ENCODE measurements at places on chromosomes 7 and 10.

- DNase-seq: no peak
These were observed 382.6 kb upstream of the SHH start for GRCh38 chr7:156194813-156195212.

GRCh38 chr7:47621347-47621746, 39.4 kb upstream of the TNS3 start:
- no peak for DNase-seq

GRCh38 chr7:153930696-153931095, 121.5 kb upstream of the DPP6 start:
- DNase-seq: no peak

- no peak for DNase-seq
These were observed 5.7 kb upstream of the WDR86 start for GRCh38 chr7:151415375-151416105.

- DNase-seq: no peak
These were observed 716.1 kb upstream of the POT1 start for GRCh38 chr7:125645770-125646169.

DNA sequence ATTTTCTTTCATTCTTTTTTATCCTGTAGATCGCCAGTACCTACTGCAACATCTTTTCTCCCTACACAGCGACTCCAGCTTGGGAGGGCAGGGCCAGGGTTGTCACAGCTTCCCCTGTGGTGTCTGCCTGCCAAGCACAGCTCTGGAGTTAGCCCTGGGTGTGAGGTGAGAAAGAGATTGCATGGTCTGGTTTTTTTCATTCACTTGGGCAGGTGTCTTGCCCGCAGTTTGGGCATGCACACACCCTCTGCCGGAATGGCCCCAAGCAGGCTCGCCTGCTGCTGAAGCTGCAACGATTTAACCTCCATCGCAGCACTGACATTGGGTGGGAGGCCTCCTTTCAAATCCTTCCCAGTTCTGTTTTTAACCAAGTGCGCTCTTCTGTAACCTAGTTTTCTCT, 132.8 kb downstream of the WNT2 start:
- DNase-seq: no peak

GRCh38 chr10:42935466-42935865, 141.4 kb upstream of the RET start:
- DNase-seq: no peak

DNA sequence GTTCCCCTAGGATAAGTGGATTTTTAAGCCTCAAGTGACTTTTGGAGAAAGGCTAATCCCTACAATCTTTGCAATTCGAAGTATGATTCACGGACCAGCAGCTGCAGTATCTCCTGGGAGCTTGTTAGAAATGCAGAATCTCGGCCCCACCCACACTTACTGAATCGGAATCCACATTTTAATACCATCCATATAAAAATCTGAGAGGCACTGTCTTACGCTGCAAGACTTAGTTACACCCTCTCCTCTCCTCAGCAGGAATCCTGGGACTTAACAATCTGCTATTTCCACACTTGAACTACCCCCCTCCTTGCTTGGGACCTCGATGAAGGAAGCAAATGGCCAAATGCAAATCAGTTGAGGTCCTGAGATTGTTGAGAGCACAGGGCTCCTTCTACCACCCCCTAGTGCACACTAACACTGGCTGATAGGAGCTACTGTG, 21.0 kb downstream of the ITPRIP start:
- DNase-seq: no peak

DNA sequence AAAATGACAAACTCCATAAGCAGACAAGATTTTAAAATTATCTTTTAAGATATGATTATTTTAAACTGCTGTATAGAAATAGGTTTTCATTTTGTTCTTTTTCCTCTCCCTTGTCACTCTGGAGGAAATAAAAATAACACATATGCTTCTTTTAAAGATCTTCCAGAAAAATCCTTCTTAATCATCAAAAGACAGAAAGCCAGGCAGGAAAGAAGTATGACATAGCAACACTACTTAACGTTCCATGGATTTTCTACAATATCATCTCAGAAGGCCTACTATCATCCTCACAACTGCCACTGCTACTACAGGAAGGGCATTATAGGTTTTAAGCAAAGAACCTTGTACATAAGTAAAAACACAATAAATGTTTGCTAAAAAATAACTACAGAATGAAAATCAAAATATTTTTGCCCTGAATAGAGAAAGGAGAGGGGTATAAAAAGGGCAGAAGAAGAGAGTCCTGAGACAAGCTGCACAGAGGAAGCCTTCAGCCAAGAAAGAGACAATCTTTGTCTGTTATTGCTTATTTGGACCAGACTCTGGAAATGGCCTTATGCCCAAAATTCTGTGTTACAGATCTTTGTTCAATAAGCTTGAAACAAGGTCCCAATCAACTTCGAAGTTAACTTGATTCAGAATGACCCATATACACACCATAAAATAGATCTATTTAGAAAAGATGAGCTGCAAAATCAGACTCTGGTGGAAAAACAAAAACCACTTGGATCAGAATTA, 67.8 kb downstream of the ABI1 start:
- no peak for DNase-seq

DNA sequence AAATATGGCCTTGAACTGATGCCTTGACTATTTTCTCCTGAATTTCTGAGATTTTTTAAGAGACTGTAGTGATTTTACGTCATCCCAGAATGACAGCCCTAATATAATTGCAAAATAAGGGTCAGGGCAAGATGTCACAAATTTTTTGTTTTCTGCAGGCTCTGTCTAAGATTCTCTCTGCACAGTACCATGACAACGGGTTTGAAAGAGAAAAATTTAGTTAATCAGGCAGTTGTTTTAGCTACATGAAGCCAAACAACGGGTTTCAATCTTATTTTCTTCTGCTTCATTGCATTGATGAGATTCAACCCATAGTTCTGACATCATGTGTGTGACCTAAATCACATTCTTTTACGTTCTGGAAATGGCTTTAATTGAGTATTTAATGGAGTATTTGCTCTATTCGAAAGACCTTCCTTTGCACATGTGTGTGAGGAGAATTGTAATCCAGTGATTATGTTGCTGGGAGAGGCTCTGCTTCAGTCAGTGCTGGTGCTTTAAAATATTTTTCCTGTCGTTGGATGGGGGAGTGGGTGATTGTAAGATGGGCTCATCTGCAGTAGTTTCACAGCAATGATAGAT, 118.0 kb upstream of the RHOBTB1 start:
- DNase-seq: no peak

GRCh38 chr10:130967784-130968183, 343.7 kb downstream of the TCERG1L start:
- no peak for DNase-seq

DNA sequence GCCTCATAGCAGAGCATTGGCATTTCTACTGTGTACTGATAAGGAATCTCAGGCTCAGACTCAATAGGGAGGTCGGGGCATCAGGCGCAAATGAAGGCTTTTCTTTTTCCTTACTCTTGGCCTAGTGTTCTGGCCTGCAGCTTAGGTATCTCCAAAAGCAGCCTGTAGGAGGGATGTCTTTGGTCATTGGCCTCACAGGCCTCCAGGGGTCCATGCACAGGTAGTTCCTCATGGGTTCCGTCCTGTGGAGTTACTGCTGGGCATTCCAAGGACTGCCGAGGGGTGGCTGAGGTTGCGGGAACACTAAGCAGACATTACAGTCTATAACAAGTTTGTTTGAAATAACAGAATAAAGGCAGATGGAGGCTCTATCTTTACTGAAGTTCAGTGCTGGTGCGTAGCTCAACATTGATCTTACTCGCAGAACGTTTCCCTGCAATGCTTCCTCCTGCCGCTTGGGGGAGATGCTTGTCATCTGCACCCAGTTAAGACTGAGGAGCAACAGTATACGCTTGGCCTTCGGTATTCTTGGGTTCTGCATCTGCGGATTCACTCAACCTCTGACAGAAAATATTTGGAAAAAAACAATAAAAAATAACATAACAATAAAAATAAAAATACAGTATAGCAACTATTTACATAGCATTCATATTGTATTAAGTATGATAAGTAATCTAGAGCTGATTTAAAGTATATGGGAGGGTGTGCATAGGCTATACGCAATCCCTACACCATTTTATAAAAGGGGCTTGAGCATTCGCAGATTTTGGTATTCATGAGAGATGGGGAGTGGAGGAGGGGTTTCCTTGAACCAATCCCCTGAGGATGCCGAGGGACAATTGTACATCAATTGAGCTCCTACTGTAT, 58.9 kb downstream of the SH2D4B start:
- no peak for DNase-seq

- DNase-seq: no peak
These were observed 67.5 kb upstream of the ARHGAP21 start for GRCh38 chr10:24791084-24791726.

GRCh38 chr10:109114579-109114978, 808.7 kb downstream of the XPNPEP1 start:
- DNase-seq: no peak

GRCh38 chr10:3786295-3787015, 1.4 kb upstream of the KLF6 start:
- peak; percentile 32 for DNase-seq

DNA sequence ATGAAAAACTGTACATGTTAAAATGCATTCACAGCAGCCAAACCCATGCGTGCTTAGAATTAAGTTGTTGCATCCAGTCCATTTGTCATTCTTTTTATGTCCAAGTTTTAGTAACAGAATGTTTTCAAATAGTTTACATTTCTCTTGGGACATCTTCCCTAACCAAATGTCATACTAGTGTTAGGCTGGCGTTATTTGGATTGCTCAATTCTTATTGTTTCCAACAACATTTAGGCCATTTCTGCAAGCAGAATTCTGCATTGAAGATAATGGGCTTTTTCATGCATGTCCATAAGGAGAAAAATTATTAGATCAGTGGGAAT, 203.0 kb downstream of the HIBADH start:
- DNase-seq: no peak

DNA sequence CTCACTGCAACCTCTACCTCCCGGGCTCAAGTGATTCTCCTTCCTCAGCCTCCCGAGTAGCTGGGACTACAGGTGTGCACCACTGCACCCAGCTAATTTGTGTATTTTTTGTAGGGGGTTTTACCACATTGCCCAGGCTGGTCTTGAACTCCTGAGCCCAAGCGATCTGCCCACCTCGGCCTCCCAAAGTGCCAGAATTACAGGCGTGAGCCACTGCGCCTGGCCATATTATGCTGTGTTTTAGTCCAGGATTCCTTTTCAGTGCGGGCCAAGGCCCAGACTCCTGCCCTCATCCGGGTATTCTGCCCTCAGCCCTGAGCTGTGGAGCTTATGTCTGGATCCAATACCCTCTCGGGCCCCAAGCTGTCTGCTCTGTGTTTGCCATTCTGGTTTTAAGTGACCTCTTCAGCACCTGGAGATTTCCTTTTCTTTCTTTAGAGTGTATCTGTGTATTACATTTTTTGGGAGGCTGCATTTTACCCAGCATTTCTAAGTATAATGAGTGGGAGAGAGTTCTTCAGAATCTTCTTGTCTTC, 114.9 kb downstream of the BUB3 start:
- no peak for DNase-seq

- DNase-seq: no peak
These were observed 93.3 kb upstream of the GDF10 start for GRCh38 chr10:47206449-47207280.

- no peak for DNase-seq
These were observed 339.7 kb downstream of the THSD7A start for GRCh38 chr7:11492307-11492706.

- no peak for DNase-seq
These were observed 228.8 kb downstream of the BMPER start for GRCh38 chr7:34133983-34134782.
